Activated T-helper 17 cell treated with anti-CD3 and anti-CD28 coated beads, Interleukin-2, amount 50 U/mL, for 72 hours (primary cell): ENCODE measurements at places on chromosomes 2 and 18.

- ATAC-seq, result no peak
These were observed 93.4 kb downstream of the TWIST2 start for GRCh38 chr2:238941262-238941792.

DNA sequence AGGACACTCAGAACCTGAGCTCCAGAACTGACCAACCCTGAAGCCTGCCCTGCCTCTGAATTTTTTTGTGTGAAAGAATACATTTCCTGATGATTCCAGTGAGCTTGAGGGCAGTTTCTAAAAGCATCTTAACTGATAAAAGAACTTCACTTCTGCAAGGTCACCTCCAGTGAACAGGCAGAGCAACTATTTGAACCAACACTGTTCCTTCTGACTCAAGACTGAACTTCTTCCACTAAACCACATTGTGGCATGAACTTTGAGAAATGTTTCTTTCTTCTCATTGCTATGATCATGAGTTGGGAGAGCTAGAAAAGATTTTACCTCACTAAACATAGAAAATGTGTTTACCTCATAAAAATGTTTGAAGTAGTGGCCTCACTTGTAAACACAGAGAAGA lies 83.8 kb upstream of the SERTAD2 start:
- ATAC-seq, result peak; percentile 90

DNA sequence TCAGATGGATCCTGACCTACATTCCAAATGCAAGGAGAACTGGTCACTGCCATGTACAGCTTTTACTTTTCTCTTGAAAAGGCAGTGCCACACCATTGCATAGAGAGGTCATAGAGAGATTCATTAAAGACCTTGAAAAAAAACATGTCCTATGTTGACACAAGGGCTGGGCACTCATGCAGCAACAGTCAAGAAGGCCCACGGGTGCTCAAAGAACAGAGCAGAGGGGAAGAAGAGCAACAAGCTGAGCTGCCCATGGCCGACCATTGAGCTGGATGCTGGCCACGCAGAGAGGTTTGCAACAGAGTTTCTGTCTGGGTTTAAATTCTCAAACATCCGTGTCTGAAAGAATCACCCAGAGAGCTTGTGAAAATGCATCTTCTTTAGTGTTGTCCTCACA lies 99.1 kb downstream of the ADD2 start:
- no peak for ATAC-seq

DNA sequence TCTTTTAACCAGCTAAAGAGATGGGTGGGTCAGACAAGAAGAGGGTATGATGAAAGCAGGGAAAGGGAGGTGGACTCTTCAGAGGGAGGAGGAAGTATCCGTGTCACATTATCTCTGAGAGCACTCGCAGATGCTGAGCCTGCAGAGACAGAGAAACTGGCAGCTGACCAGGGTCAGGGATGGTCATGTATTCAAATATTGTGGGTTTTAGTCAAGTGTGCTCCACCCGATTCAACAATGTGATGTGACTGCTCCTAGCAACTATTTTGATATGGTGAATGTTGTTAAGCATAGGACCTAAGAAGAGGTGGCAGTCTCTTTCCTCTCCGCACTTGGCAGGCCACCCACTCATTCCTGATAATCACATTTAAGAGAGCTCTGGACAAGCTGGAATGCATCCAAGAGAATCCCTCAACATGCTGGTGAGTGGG lies 1.3 kb upstream of the CLIP4 start:
- ATAC-seq, result no peak

- ATAC-seq, result no peak
These were observed 128.3 kb upstream of the SPATS2L start for GRCh38 chr2:200177971-200178911.

- ATAC-seq, result no peak
These were observed 124.4 kb downstream of the TMEM163 start for GRCh38 chr2:134594399-134594798.

DNA sequence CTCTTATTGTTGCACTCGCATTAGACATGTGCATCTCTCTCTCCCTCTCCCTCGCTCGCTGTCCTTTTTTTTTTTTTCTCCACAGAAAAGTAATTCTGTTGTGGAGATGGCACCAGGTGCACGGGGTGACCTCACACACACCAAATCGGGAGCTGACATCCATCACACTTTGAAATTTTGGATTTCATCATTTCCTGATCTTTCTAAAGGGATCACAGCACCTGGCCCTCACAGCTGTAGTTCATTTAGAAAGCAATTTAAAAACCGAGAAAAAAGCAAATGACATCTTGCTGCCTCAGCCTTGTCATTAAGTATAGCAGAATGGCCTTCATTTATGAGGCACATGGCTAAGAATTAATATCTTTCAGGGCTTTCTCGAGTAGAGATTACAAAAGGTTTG lies 717.2 kb downstream of the RNF144A start:
- no peak for ATAC-seq

GRCh38 chr2:33111002-33111446 lies 164.3 kb downstream of the LTBP1 start:
- ATAC-seq, result no peak

DNA sequence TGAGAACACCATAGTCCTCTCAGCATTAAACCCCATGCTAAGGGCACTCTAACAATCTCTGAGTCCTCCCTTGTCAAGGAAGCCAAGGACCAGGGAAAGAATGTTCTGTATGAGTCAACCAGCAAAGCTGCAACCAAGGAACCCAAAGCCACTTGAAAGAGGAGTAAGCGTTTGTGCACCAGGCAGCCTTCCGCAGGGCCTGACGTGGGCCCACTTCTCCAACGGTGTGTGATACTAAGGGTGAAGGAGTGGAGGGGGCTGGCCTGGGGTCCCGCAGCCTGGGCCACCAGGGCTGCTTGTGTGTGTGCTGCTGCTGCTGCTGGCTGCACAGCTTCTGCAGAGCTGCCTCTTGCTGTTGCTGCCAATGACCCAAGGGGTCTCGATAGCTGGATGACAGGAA lies 30.1 kb upstream of the GALNT14 start:
- no peak for ATAC-seq

- no peak for ATAC-seq
These were observed 169.6 kb downstream of the FMNL2 start for GRCh38 chr2:152504618-152505017.

DNA sequence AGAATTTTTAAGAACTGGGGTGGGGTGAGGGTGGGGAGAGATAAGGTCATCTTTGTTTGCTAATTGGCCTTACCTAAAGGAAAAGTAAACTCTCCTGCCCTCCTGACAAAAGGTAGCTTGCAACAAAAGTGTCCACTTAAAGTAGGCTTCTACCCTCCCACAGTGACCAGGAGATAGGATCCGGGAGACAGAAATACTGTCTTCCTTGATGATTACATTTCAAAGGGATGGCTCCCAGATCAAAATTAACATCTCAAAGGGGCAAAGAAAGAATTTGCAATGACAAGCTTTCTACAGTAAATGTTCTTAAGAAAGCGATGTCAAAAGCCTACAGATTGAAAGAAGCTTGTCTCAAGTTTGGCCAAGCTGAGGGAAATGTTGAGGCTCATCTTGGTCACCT lies 775.3 kb downstream of the CPS1 start:
- ATAC-seq, result no peak

GRCh38 chr2:113232740-113233139 lies 46.0 kb downstream of the PAX8 start:
- ATAC-seq, result no peak

DNA sequence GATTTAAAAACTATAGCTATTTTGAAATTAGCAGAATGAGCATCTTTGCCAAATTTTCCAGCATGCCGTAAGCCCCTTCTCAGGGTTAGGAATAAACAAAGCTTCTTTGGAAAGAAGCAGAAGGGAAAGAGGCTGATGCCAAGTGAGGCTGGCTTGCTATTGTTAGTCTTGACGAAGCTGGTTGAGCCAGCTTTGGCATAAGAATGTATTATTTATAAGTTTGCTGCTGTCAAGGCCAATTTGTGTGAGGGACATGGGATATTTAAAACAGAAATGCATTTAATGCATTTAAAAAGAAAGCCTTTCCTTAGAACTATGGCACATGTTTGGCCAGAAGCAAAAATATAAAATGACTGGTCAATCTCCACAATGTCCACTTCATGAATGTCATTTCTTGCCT lies 52.5 kb upstream of the TTN start:
- no peak for ATAC-seq

DNA sequence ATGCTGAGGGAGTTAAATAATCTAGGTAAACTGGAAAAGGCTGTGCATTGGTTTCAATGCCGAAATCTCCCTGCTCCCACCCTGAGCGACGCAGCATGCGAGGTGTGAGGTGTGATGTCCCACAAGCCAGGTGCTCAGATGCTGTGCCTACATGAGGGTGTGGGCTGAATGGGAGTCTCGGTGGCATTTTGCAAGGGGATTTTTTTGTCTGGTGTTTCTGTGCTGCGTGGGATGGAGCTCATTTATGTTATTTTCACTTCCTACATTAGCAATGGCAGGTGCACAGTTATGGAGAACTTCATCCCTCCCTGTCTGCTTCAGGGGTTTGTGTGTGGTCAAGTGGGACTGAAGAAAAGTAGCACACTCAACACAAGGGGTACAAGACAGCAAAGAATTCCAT lies 110.2 kb upstream of the CCDC68 start:
- no peak for ATAC-seq

DNA sequence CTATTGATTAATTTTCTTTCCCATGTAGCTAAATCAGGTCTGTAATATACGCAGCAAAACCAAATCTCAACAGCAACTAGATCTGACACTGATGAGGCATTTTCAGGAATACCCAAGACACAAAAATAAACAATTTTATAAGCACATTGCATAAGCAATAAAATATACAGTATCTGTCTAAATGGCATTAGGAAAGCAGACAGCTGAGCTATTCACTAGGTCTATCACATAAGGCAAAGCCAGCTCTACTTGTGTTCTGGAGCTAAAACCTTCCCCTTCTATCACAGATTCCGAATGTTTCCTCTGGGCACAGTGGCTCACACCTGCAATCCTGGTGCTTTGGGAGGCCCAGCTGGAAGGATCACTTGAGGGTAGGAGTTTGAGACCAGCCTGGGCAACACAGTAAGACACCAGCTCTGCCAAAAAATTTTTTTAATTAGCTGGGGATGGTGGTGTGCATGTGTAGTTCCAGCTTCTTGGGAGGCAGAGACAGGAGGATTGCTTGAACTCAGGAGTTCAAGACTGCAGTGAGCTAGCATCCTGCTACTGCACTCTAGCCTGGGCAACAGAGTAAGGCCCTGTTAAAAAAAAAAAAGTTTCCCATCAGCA lies 21.1 kb downstream of the PTPN2 start:
- no peak for ATAC-seq

GRCh38 chr2:46802665-46803546 lies 112.7 kb downstream of the MCFD2 start:
- ATAC-seq, result no peak

DNA sequence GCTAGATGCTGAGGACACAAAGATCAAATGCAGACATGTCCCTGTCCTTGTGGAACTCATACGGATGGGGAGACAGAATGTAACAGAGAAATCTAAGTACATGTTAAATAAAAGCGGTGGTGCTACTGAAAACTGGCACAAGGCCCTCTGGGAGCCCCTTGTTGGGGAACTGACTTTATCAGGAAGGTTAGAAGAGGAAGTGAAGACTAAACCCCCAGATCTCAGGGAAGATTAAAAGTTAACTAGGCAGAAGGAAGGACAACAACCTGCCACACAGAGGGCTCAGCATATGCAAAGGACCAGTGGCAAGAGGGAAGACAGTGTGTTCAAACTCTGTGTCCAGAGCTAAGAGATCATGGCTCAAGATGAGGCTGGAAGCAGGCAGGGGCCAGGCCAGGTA lies 4.8 kb downstream of the CACNB4 start:
- ATAC-seq, result no peak

DNA sequence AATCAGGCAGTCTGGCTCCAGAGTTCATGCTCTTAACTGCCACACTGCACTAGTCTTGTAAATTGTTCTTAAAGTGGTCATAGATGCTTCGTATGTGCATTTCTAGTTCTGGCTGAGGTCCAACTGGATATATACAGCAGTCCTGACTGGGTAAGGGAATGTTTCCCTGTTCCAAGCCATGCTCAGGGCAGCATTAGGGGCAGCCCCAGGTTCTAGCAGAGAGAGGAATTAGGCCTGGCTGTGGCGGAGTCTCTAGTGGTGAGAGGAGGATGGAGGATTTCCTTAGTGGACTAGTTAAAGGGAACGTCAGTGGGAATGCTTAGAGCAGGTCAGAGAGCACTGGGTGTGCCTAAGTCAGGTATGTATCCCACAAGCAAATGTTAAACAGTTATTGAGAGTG lies 28.0 kb downstream of the UBE2E3 start:
- no peak for ATAC-seq

DNA sequence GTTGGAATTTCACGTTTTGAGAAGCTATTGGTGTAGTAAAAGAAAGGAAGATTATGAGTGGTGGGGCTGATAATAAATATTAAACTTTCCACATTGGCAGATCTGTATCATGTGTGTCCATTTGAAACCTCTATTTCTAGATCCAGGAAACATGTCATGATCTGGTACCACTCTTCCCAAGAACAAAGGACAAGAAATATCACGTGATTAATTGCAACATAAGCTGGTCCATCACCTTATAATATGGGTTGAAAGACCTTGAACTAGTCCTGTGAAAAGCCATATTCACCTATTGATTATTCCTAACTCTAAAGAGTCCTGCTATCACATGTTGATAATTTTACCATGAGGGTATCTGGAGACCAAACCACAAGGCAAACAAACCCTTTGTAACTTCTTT lies 335.3 kb upstream of the SMIM21 start:
- no peak for ATAC-seq

DNA sequence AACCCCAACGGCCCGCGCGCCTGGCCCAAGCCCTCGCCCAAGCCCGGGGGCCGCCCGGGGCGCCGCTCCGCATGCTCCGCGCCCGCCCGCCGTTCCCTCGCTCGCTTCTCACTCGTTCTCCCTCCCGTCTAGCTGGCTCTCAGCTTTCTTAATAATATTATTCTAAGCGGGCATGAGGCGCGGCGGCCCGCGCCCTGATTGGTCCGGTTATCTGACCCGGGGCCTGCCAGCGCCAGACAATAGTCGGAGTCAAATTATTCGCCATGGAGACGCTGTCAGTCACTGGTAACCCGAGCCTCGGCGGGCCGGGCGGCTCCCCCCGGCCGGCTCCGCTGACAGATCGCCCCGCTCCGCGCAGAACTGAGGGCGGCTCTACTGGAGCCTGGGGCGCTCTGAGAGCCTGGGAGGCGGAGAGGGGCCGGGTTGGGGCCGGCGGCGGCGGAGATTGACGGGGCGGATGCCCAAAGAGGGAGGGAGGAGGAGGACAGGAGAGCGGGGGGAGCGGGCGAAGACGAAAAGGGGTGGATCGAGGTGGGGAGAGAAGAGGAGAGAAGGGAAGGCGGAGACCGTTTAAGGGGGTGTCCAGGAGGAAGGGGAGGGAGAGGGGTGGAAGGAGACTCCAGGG lies at the start of gene SIX2:
Gene SIX2, minus strand, starts transcription at position 150 of the 625 bp plus-strand sequence. CDS start 342 bp downstream, outside the sequence.
- ATAC-seq, result no peak
